Fibroblast of skin of right biceps (primary cell): ENCODE measurements at places on chromosomes 5 and 9.

DNA sequence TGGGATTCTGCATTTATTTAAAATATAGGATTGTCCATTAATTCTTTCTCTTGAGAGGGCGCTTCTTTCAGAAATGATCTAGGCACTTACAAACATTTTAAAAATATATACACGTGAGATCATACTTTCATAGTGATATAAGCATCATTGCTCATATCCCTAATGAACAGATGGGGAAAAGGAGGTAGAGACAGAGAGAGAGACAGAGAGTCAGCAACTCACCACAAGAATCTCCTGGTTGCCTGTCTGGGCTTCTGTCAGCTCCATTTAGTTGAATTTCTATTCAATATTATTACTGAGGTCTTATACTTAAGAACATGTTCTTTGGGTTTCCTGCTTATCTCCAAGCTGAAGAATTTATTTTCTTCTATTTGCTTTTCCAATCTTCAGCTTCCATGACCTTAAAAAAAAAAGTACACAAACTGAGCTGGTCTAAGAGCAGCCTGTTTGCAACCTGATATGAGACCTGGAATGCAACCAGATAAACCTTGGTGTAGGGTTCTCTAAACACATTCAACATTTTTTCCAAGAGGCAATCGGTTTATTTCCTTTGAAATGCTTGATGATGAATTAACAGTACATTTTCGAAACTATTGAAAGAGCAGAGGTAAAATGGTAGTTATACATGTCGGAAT is 51.6 kb upstream of the LIFR start:
- peak; percentile 37 for DNase-seq

DNA sequence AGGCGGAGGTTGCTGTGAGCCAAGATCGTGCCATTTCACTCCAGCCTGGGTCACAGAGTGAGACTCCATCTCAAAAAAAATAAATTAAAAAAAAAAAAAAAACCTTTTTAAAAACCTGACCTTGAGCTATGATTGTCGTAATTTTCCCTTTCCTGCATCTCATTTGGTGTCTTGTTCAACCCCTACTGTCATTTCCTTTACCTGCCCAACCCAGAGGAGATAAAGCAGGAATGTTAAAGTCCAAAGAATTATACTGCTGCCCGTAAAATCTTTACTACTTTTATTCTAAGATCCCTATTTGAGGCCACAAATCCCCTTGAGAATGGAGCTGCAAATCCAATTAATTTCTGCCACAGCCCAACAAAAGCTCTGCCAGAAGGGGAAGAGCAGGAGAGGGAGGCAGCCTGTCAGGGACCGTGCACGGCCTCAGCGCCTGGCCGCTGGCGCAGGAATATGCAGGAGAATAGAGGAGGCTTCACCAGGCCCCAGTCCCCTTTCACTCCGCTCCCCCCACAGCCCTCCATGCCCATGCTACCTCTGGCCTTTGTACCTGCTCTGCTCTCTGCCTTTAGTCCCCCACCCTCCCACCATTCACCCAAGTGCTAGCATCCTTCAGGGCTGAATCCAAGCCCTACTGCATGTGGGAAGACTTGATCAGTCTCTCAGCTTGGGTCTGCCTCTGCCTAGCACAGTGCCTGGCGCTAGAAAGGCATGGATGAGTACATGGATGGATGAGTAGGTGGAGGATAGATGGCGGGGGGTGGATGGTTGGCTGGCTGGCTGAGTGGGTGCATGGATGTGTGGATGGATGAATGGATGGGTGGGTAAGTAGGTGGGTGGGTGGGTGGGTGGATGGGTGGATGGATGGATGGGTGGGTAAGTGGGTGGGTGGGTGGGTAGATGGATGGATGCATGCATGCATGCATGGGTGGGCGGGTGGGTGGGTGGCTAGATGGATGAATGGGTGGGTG is 99.8 kb upstream of the SARDH start:
- no peak for DNase-seq

- peak; percentile 35 for DNase-seq
Observed at GRCh38 chr9:106312906-106313305, 550.1 kb upstream of the ZNF462 start.

- no peak for DNase-seq
Observed at GRCh38 chr9:137387114-137387890, 35.7 kb downstream of the EXD3 start.

GRCh38 chr5:172506251-172506650 is 51.9 kb upstream of the SH3PXD2B start:
- no peak for DNase-seq

- peak; percentile 25 for DNase-seq
Observed at GRCh38 chr5:55865831-55866230, 14.7 kb downstream of the IL31RA start.

- no peak for DNase-seq
Observed at GRCh38 chr5:57953792-57954191, 471.2 kb upstream of the ACTBL2 start.

GRCh38 chr9:37025071-37025822 is 8.8 kb downstream of the PAX5 start:
- no peak for DNase-seq

- DNase-seq = no peak
Observed at GRCh38 chr9:89640361-89640760, 35.5 kb downstream of the GADD45G start.

DNA sequence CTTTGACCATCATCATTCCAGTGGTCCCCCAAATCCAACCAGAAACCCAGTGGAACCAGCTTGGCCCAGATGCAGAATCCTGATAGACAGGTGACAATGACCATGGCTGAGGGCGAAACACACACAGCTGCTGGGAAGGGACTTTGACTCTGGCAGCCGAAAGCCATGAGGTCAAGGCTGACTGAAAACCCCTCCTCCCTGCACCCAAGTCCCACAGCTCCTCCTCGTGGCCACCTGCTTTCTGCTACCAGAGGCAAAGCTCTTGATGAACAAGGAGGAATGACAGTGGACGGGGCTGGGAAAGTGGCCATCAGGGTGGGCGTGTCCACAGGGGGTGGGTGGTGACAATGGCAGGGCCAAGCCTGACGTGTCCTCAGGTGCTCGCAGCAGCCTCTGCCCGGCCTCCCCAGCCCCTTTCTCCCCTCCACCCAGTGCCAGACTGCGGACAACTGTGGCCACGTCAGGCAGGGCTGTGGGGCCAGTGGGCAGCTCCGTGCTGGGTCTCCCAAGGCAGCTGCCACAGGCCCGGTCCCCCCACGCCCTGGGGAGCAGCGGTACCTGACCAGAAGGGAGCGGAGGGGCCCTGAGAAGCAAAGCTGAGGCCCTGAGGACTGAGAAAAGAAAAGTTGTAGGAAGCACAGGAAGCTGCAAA is 30.8 kb upstream of the SARDH start:
- DNase-seq = no peak

GRCh38 chr5:142823126-142823525 is 52.9 kb downstream of the ARHGAP26 start:
- DNase-seq = no peak

GRCh38 chr5:57896576-57896975 is 414.0 kb upstream of the ACTBL2 start:
- DNase-seq = no peak

- DNase-seq = no peak
Observed at GRCh38 chr5:71697967-71698366, 21.1 kb upstream of the CARTPT start.

DNA sequence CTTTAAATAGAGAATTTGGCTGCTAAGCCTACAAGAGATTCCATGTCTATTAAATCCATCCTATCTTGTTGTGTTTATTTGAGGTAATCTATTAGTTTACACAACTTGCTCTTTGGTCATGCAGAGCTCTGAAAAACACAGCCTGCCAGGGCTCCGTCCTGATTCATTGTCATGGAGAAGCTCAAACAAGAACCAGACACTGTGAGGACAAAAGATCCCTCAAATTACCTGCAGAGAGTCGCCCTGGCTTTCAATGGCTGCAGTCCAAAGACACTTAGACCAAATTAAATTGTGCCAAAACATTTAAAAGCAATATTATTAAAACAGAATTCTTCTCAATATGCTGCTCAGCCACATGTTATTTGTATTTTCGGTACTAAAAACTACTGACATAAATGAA is 60.1 kb downstream of the CDH18 start:
- no peak for DNase-seq

- peak; percentile 51 for DNase-seq
Observed at GRCh38 chr5:16492398-16493140, 27.0 kb upstream of the ZNF622 start.

DNA sequence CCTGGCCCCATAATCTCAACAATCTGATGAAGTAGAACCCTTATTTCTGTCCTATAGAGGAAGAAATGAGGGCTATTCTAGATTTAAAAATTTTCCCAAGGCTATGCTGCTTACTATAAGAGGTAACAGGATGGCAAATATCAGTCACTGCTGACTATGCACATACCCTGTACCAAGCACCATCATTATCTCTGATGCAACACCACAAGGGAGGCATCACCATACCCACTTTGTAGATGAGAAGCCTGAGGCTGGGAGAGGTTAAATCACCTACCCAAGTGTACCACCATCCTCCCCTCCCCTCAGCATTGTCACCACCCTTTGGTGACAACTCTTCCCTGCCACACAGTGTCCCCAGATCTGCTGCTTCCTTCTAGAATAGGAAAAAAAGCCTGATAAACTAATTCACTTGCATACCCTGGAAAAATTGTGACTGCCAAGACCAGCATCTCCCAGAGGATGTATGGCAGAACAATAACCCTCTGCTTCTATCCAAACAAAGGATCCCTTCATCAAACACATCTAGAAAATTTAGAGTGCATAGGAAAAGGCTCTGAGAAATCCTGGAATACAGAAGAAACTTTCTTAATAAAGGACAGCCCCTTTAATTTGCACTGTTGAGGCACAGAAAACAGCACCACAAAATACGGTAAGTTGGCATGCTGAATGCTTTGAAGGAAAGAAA is 48.3 kb downstream of the PRRC1 start:
- DNase-seq = no peak

- DNase-seq = peak; percentile 77
Observed at GRCh38 chr9:120931231-120932085, 4.9 kb upstream of the TRAF1 start.

- DNase-seq = peak; percentile 4
Observed at GRCh38 chr5:14946815-14947620, 75.4 kb upstream of the ANKH start.

- peak; percentile 65 for DNase-seq
Observed at GRCh38 chr5:113276001-113276400, 158.8 kb downstream of the TSSK1B start.

- peak; percentile 65 for DNase-seq
Observed at GRCh38 chr9:12702160-12702758, 9.1 kb downstream of the TYRP1 start.

DNA sequence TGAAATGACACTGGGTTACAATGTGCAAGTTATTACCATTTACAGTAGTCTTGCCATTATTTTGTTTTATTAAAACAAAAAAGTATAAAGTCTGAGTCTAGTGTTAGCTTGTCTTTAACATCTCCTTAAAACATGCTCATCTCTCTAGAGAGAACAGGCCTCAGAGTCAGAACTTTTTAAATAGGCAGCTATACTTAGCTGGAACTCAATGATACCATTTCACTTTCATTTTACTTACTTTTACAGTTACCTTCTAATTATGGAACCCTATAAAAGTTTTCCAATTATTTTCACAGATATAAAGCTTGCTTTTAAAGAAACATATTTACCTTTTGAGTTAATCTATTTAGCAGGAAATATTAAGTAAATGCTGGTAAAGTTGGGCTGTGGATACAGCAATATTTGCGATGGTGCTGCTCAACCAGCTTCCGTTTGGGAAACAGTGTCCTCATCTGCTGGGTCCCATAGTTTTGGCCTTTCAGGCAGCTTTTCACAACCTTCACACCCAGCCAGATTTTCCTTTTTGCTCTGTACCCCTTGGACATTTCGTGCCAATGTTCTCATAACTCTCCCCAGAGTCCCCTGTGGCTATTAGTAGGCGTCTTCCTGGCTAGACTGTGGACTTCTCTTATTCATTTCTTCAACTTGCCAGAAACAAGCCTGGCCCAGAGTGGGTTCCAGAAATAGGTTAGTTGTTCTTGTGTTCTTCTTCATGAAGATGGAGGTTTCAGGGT is 36.3 kb upstream of the UBTD2 start:
- no peak for DNase-seq

DNA sequence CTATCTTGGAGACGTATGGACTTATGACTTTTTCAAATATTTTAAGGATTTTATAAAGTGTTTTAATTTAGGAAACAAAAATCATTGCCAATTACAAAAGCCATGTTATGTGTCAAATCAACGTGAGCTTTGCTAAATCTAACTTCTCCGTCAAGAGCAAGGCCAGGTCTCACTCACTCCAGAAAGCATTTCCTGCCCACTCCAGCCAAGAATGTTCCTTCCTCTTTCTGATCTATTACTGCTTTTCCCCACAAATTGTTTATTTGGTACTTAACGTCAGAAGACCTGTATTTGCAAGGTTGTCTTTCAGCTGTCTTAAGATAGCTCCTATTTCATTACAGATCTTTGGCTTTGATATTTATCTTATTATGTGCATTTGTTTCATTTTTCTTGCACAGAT is 193.5 kb upstream of the HAPLN1 start:
- peak; percentile 30 for DNase-seq

DNA sequence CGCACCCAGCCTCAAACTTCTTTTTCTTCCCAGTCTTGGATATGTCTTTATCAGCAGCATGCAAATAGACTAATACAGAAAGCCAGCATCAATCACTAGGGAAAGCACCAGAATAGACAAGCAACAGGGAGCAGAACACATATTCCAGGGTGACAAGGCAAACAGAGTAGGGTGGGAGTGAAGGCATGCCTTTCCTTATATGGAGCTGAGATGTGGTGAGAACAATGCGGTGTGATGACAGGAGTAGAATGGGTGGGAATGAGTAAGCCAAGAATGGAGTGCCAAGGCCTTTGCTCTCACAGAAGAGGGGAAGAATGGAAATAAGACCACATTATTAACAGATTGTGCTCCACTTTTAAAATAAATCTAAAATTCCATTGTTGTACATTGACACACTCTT is 115.6 kb downstream of the CETN3 start:
- DNase-seq = peak; percentile 99

DNA sequence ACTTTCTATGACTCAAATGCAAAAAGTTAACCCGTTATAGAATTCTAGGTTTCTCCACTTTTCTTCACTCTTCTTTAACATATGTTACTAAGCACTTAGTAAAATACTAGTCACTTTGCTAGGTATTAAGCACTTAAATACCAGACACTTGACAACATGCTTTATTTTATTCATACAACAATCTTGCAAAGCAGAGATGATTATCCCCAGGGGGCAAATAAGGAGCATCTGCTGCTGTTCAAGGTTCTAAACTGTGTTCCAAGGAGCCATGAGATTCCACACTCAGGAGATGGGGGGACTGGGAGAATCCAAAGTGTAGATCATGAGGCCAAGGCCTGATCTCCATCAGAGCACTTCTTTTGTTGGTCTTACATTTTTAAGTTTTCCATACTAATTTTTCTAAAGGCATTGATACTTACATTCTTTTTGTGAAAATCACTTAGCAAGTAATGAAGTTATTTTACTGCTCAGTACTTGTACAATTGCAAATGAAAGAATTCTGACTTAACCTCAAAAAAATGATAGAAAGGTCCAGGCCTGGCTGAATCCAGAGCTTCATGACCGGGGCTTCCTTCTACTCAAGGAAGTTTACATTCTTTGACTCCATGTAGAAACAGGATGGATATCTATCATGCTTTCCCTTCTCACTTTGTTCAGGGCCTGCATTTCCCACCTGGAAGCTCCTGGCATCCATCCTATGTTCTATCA is 504.4 kb upstream of the WWC1 start:
- DNase-seq = peak; percentile 81
